Stimulated activated CD4-positive, alpha-beta T cell treated with anti-CD3 and anti-CD28 coated beads, Interleukin-1b, Interleukin-23, amount 100 ng/mL, for 4 hours (primary cell): ENCODE measurements at places on chromosomes 16 and 17.

- DNase-seq: no peak
Observed at GRCh38 chr16:80417706-80418271, 123.0 kb upstream of the DYNLRB2 start.

DNA sequence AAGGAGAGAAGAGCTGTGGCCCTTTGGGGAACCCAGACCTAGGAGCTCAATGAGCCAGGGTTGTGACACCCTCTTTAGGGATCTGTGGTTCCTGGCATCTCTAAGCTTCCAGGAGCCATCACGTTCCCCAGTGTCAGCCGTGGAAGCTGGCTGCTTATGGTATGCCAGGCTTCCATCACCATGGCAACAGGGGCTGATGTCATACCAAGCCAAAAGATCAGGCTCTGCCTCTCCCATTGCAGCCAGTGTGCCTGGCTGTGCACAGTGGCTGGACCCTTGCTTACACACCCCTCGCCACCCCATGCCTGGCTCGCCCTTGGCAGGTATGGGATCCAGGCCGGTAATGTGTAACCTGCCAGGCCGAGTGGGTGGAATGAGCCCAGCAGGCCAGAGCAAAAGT is 91.1 kb downstream of the SSH2 start:
- DNase-seq: no peak

GRCh38 chr16:81712681-81713080 is 66.4 kb upstream of the PLCG2 start:
- no peak for DNase-seq

GRCh38 chr16:52398491-52398960 is 148.4 kb downstream of the TOX3 start:
- DNase-seq: no peak

DNA sequence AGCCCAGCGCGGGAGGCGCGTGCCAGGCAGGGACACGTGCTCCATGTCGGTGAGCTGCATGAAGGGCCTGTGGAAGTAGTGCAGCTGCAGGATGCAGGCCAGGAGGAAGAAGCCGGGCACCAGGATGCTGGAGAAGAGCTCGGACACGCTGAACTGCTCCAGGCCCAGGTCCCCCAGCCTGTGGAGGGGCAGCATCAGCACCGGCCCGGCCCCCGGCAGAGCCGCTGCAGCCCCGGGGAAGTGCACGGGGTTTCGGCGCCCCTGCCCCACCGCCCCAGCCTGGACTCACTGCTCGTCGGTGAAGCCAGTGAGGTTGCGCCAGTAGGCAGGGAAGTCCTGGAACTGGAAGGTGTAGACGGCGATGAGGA is 28.0 kb downstream of the CTU2 start:
- no peak for DNase-seq

GRCh38 chr17:74567397-74567796 is at the start of gene CD300H:
Gene CD300H (minus strand): TSS chr17:74567509.
- no peak for DNase-seq

DNA sequence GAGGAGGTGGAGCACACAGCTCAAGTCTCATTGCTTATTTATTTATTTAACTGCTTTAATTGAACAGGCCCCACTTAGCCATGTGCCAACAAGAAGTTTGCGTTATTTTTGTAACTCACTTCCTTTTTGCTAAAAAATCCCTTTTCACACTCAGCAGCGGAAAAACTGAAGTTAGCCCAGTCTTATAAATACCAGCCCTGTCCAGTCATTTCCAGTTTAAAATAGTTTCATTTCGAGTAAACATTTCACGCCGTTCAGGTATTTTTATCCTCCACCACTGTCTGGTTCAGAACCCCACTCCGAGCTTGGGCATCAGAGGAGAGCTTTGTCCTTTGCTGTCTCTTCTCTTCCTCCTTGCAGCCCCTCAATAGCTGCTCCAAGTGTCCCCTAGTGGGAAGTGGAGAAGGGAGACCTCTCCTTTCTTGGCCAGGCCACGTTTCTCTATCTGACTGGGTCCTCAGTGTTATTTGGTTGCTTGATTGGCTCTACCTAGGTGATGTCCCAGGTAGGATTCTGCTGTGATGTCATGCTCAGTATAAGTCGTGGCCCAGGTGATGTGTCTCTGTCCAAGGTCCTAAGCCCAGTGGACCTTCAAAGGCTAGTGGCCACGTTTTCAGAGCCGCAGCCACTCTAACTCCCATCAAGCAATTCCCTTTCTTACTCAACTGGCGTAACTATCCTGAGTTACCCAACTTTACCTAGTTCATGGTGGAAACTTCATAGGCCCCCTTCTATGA is 53.0 kb upstream of the GAS7 start:
- no peak for DNase-seq

GRCh38 chr16:88459366-88460073 is 6.4 kb downstream of the ZFPM1 start:
- DNase-seq: no peak

DNA sequence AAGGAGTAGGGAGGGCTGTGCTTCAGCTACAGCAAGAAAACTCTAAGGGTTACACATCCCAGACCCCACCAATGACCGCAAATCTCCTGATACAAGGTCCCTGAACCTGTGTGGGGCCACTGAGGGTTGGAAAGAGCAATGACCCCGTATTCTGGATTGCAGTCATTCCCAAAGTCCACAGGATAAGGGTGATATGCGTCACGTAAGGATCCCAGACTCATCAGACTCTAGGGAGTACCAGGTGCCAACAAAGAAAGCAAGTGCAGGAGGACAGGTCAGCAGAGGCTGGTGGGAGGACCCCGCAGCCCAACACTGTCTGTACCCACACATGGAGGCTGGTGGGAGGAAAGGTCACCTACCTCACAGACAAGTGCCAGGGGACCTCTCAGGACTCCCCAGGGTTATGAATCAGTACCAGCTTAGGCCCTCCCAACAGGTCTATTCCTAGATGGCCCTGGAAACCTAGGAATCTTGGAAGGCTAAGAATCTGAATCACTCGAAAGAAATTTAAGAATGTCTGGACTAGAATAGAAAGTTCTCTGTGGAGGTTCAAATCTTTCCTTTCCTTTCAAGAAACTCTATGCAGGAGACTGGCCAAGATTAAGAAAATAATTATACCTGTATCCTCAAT is 16.2 kb downstream of the PITPNA start:
- no peak for DNase-seq

DNA sequence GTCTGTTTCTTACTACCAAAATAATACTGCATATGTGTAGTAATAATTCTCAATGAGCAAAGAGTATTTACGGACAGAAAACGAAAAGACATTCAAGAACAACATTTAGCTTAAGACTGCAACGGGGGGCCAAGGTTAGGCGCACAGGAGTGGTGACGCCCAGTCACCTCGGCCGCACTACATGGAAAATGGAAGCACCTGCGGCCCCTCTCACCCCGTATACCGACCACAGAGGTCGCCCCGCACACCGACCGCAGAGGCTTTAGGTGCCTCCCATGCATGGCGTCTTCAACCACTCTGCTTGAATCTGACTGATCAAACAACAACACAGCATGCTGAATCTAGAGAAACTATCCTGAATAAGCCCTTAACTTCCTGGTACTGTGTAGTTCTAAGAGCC is 26.4 kb downstream of the CCDC57 start:
- DNase-seq: no peak

DNA sequence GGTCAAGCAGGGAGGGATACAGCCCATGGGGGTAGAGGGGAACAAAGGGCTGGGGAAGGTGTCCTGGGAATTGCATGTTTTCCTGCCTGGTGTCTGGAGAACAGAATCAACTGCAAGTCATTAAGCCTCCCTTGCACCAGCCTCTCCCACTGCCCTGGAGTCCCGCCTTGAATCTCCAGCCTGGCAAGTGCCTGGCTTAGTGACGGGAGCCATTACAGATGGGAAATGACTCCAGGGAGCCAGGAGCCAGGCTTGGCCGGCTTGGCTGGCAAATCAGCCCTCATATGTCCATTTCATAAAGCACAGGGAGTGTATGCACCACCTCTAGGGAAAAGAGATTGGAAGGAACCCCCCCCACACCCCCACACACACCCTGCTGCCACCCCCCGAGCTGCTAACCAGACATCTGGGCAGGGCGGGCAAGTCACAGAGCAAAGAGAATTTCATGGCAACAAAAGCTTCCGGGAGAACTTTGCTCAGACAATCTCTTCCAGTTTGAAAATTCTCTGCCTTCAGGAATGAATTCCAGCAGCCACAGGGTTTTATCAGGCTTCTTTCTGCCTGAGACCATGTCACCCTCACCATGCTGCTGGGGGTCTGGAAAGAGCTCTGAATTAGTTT is 127.7 kb downstream of the NTN1 start:
- no peak for DNase-seq

- DNase-seq: no peak
Observed at GRCh38 chr16:82389956-82390650, 220.1 kb upstream of the MPHOSPH6 start.

GRCh38 chr16:67163164-67163998 is 1.2 kb upstream of the HSF4 start:
- no peak for DNase-seq

- DNase-seq: no peak
Observed at GRCh38 chr17:35315283-35315682, 58.1 kb downstream of the SLFN11 start.

DNA sequence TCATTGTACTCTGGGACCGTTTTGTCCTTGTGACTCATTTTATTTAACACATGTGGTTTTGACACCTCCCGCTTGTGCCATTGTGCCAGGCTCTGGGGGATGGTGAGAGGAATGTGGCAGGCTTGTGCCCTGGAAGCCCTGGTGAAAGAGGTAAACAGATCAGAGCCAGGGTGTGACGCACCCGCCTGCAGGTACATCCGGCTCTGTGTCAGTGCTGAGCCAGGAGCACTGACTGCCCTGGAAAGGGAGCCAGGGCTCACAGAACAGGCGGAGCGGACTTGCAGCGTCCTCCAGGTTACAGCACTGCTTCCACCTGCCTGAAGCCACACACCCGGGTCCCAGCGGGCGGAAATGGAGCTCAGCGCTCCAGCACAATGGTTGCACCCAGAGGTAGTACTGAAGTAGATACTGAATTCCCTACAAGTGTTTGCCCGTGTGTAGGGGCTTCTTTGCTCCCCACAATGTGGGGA is 30.6 kb downstream of the CDRT15 start:
- DNase-seq: peak; percentile 59

DNA sequence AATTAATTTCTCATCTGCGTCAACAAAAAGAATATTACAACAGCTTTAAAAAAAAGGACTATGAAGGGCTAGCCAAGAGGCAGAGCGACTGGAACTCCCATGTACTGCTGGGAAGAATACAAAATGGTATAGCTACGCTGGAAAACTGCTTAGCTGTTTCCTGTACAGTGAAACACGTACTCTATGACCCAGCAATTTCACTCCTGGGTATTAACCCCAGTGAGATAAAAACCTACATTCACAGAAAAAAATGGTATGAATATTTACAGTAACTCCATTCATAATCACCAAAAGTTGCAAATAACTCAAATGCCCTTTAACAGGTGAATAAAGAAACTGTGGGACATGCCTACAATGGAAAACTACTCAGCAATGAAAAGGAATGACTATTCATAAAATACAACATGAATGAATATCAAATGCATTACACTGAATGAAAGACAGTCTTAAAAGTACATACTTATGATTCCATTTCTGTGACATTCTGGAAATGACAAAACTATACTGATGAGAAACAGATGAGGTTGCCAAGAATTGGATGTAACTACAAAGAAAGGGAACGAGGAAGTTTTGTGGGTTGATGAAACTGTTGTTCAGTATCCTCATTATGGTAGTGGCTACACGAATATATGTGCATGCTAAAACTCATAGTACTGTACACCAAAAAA is 27.6 kb downstream of the CMTM4 start:
- no peak for DNase-seq

DNA sequence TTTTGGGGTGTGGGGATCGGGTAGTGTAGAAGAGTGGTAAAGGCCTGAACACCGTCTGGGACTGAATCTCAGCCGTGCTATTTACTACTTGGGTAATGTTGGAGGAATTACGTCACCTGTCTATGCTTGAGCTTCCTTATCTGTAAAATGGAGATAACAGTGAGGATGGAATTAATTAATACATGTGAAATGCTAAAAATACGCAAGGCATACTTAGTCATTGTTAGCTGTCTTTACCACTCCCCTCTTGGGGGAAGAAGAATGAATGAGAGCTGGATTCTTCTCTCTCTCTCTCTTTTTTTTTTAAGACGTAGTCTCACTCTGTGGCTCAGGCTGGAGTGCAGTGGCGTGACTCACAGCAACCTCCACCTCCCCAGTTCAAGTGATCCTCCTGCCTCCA is 41.1 kb upstream of the TANGO6 start:
- no peak for DNase-seq

GRCh38 chr17:78977997-78978973 is 1.4 kb downstream of the LGALS3BP start:
- no peak for DNase-seq

DNA sequence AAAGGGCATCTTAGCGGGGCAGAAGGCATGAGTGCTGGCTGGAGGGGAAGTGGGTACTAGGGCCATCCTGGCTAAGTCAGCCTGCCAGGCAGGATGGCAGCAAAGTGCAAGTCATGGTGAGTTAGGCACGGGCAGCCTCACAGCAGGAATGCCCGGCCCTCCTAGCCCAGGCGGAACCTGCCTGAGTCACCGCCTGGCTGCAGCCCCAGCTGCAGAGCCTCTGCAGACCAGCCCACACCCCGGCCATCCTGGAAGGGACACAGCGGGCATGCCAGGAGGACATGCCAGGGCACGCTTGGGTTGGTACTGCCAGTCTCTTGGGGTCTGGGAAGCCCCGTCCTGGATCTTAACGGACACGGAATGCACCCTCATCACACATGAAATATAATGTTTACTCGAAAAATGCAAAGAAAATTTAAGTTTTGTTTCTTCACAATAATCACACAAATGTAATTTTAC is 5.0 kb upstream of the ALDH3A1 start:
- no peak for DNase-seq

GRCh38 chr16:49121636-49122035 is 160.0 kb downstream of the CBLN1 start:
- DNase-seq: no peak

- DNase-seq: no peak
Observed at GRCh38 chr17:15377616-15378015, 36.2 kb upstream of the TEKT3 start.

DNA sequence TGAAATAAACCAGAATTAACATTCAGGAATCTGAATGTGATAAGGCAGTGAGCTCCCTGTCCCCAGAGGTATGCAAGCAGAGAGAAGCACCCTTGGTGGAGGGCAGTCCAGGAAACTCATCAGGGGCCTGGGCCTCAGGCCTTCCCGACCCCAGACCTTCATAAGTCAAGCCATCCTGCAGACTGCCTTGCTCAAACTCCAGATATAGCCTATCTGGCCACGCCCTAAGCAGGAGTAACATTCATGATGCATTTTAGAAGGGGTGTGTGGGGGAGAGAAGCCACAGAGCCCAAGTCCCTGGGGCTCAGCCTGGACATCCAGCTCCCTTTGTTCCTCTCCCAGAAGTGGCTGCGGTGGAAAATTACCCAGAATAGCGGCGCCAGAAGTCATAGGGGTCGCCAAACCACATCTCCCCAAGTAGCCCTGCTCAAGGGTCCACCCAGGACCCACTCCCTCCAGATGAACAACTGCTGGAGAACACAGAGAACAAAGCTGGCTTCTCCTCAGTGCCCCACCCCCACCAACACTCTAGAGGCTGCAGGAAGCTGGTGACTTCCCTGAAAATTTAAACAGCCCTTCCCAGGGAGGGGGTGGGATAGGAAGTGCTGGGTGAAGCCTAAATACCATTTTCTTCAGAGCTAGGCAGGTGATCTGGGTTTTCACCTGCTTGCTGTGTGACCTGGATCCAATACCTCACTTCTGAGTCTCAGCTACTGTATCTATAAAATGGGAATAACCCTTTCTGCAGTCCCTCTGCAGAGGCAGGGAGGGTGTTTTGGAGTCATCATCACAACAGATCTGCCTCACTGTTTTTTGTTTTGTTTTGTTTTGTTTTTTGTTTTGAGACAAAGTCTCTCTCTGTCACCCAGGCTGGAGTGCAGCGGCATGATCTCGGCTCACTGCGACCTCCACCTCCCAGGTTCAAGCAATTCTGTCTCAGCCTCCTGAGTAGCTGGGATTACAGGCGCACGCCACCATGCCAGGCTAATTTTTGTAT is 1.5 kb upstream of the SREBF1 start:
- DNase-seq: no peak
